Testis (tissue), 5 donors: ENCODE measurements at places on chromosomes 3 and 15. TPM values are rescaled to one million over a fixed set of nuclear protein-coding genes. Genes with fewer than 3 reads are reported as not detected.

Gene CLDN11
- 1,538 TPM for total RNA-seq

DNA sequence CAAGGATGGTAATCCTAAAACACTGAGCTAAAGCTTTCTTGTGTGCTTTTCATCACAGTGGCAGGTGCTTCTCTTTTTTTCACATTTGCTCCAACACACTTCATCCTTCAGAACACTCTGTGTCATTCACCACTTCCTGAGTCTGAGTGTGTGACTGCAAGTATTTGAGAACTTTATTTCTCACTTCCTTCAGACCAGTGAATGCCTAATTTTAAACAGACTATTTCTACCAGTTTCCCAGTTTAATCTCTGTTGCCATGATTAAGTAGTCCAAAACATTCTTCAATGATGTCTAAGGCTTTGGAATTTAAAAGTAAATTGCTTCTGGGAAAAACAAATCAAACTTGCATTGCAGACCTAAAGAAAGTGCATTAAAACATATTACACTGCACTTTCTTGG lies 541.2 kb downstream of the RBMS3 start:
- no peak for DNase-seq
- H3K27ac ChIP-seq: no peak overlapping the region
- no peaks in the 10 kb centered on the region for H3K4me1 ChIP-seq
- H3K36me3 ChIP-seq: no peaks in the 10 kb centered on the region

DNA sequence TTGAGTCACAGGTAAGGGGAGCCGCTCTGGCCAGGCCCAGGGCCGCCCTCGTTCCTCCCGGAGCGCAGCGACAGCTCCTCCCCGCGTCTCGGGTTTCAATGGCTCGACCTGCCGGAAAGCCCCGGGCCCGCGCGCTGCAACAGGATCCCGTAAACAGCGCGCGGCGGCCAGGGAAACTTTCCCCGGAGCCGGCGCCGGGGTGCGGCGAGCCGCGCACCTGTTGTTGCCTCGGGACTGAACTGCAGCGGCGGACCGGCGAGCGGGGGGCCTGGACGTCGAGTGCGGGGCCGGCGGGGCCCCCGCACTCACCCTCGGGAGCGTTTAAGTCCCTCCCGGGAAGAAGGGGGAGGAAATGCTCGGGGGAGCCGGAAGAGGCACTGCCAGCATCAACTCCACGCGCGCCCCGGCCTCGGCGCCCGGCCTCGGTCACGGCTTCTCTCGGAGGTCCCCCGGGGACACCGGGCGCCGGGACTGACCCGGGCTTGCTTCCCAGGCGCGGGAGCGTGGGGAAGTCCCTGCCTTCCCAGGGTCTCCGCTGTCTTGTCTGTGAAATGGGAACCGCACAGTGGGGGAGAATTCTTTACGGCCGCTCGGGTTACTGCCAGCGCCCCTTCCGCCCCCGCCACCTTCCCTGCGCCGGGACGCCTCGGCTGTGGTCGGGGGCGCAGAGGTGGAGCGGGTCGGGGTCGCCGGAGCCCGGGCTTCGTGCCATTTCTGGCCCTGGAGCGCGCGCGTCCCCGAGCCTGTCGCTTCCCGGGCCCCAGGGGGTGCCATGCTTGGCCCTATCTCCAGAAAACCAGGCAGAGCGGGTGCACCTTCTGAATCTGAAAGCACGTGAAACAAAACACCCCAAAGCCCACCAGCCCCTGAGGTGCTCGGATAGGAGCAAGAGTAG lies 7.5 kb upstream of the PGPEP1L start:
- H3K4me1 ChIP-seq: peaks cover 9% of the 10 kb centered on the region
- no peaks in the 10 kb centered on the region for H3K36me3 ChIP-seq
- H3K4me3 ChIP-seq: peak overlapping the region; percentile 71
- peak; percentile 52 for DNase-seq

DNA sequence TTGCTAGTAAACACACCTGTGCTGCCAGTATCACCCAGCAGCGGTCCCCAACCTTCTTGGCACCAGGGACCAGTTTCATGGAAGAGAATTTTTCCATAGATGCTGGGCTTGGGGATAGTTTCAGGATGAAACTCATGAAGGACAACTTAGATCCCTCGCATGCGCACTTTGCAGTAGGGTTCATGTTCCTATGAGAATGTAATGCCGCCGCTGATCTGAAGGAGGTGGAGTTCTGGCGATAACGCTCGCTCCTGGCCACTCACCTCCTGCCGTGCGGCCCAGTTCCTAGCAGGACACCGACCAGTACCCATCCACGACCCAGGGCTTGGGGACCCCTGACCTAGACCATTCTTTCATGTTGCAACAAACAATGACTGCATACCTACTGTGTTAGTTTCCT lies 89.7 kb downstream of the TOP2B start:
- H3K36me3 ChIP-seq: no peaks in the 10 kb centered on the region
- H3K4me3 ChIP-seq: no peak overlapping the region
- H3K4me1 ChIP-seq: peaks cover 3% of the 10 kb centered on the region
- H3K27ac ChIP-seq: no peak overlapping the region
- DNase-seq: no peak
- no peaks in the 10 kb centered on the region for H3K27me3 ChIP-seq

DNA sequence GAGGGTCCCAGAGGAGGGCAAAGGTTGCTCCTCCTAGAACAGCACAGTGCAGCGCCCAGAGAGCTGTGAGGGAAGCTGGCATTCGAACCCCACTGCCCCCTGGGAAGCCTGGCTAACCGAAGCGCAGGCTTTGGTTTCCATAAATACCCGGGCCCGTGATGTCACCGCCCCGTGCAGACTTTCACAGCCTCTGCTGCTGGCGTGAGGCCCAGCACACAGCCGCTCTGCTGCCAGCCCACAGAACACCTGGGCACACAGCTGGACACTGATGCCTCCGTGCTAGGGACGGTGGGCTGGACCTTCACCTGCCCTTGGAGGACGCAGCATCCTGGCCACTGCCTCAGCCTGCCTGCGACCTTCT lies 1.0 kb downstream of the IQSEC1 start:
- no peaks in the 10 kb centered on the region for H3K27me3 ChIP-seq
- H3K36me3 ChIP-seq: no peaks in the 10 kb centered on the region
- peaks cover 11% of the 10 kb centered on the region for H3K4me1 ChIP-seq

DNA sequence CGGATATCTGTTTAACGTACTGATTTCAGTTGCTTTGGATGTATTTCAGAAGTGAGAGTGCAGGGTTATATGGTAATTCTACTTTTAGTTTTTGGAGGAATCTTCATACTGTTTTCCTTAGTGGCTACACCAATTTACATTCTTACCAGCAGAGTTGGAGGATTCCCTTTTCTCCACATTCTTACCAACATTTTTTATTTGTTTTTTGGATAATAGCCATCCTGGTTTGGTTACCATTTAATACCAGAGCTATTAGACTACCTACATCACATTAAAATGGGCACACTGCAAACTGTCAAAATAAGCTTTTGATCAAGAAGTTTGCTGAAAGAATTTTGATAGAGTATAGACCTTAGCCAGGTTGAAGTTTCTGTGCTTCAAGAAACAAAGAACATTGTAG lies 217.2 kb upstream of the CFAP20DC start:
- H3K27ac ChIP-seq: no peak overlapping the region
- H3K27me3 ChIP-seq: no peaks in the 10 kb centered on the region
- no peaks in the 10 kb centered on the region for H3K36me3 ChIP-seq

Gene HESX1
- 7.9 TPM for total RNA-seq

DNA sequence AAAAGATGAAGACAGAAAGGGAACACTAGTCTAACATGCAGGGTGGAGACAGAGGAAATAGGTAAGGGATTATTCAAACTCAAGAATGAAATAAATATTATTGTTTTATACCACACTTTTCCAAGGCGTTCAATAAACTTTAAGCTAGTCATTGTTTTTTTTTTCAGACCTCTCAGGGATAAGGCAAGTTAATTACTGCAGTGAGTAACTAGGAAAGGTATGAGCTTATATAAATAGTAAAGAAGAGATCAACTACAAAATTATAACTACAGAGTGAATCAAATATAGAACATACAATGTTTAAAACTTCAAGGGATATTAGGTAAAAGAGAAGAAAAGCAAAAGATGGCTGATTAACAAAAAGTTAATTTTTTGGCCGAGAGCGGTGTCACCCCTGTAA lies 31.5 kb upstream of the XXYLT1 start:
- H3K4me3 ChIP-seq: no peak overlapping the region
- H3K36me3 ChIP-seq: no peaks in the 10 kb centered on the region
- no peaks in the 10 kb centered on the region for H3K27me3 ChIP-seq
- no peaks in the 10 kb centered on the region for H3K4me1 ChIP-seq

GRCh38 chr3:100358413-100358812 lies 23.9 kb downstream of the NIT2 start:
- H3K4me3 ChIP-seq: no peak overlapping the region
- no peaks in the 10 kb centered on the region for H3K36me3 ChIP-seq
- no peaks in the 10 kb centered on the region for H3K4me1 ChIP-seq
- no peaks in the 10 kb centered on the region for H3K27me3 ChIP-seq
- no peak overlapping the region for H3K27ac ChIP-seq
- no peak for DNase-seq

DNA sequence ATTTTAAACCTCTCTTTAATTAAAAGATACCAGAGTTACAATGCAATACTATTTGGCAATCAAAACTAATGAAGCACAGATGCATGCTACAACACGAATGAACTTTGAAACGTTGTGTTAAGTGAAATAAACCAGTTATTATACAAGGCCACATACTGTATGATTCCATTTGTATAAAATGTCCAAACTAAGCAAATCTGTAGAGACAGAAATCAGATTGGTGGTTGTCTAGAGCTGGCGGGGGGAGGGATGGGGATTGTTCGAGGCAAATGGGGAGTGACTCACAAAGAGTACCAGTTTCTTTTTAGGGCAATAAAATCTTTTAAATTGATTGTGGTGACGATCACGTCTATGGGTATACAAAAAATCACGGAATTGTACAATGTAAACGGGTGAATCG lies 677.0 kb downstream of the NTRK3 start:
- H3K27me3 ChIP-seq: no peaks in the 10 kb centered on the region
- H3K4me1 ChIP-seq: no peaks in the 10 kb centered on the region
- H3K4me3 ChIP-seq: no peak overlapping the region
- H3K36me3 ChIP-seq: no peaks in the 10 kb centered on the region
- H3K27ac ChIP-seq: no peak overlapping the region

DNA sequence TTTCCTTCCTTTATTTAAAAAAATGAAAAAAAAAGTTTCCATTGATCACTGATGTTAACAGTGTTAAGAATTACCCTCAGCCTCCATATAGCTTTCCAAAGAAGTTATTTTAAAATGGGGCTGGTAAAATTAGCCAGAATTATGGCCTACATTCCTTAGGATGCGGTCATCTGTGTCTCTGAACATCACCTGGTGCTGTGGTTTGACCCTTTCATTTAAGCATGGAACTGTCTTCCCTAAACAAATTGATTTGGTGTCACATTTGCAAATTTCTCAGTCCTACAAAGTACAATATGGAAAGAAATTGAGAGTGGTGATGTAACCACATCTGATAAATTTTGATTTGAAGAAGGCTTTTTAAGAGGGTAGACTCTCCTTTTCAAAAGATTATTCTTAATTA lies 40.3 kb upstream of the ZPLD1 start:
- H3K4me3 ChIP-seq: no peak overlapping the region
- H3K27ac ChIP-seq: no peak overlapping the region
- H3K36me3 ChIP-seq: no peaks in the 10 kb centered on the region
- DNase-seq: no peak

DNA sequence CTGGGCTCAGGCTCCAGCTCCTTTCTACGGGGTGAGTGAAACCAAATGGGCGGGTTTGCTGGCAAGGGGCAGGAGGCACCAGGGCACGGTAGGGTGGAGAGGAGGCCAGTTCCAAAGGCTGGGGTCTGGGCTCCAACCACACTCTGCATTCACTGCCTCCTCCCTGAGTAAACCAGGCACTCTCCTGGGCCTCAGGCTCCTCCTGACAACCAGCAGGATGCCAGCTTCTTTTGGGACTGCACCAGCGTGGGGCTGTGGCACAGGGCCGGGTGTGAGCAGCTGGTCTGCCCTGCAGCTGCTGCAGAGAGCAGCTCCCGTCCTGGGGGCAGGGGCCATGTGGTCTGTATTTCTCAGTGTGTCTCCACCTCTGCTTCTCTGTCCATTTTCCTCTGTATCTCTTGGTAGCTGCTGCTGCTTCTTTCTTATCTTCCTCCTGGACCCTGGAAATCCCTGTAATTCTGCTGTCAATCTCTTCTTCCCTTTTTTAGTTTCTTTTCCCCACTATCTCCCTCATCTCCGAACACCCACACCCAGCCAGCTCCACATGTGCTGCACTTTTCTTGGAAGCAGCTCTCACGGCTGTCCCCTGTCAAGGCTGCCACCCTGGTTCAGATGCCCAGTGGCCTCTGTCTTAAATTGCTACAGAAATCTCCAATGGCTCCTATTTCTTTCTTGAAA lies 54.9 kb upstream of the TBC1D21 start:
- no peaks in the 10 kb centered on the region for H3K36me3 ChIP-seq
- no peaks in the 10 kb centered on the region for H3K27me3 ChIP-seq
- no peak overlapping the region for H3K27ac ChIP-seq
- no peak overlapping the region for H3K4me3 ChIP-seq
- no peaks in the 10 kb centered on the region for H3K4me1 ChIP-seq

Gene LRRN1
- 51.3 TPM for total RNA-seq
